ENCODE measurements at places on chromosomes 6 and 20.

- no peak for DNase-seq
Observed at GRCh38 chr6:97081010-97081590, 156.6 kb downstream of the KLHL32 start.

DNA sequence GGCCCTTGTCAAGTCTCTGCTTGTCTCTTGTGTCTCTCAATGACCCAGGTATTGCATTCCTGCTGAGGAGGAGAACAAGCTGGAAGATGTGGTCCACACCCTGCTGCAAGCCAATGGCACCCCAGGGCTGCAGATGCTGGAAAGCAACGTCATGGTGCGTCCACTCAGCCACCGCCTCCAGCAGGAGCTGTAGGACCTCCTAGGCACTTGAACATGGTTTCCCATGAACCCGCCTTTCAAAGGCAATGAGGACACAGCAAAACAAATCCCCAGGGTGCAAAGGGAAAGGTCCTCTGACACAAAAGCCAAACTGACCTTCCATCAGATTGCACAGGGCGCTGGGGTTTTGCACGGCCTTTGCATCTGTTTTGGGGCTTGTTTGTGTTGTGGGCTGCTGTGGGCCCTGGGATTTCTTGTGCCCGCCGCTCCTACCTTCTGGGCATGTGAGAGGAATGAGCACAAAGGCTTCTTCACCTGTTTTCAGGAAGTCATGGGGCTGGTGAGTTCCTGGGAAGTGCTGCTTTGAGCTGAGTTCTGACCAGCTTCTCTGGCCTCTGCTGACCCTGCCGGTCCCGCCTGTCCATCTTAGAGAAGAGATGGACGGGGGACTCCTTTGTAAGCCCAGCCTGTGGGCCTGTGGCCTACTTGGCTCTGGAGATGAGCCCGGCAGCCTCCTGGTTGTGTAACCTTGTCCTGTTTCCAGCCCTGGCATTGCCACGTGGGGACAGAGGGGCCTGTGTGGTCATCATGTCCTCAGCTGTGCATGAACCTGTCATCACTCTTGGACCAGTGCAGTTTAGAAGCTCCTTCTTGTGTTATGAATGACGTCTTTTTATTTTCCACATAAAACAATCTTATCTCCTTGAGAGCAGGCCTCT is 151.3 kb downstream of the DTNBP1 start:
- DNase-seq, result no peak

GRCh38 chr6:157613011-157613522 is 210.0 kb upstream of the SNX9 start:
- no peak for DNase-seq

DNA sequence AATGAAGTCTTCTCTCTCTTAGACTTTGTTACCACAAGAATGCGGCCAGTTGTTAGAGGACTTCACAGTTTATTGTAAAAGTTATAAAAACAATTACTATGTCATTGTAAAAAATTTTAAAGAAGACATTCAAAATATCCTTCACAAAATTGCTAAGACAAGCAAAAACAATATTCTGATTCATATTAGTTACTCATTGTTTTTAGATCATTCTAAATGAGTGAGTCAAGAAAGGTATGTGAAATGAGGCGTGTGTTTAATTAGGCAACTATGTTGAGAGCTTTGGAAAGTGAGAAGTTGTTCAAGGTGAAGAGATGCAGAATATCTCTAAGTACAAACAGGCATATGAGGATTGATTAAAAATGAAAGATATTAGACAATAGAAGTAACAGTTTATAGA is 875.3 kb downstream of the EYS start:
- DNase-seq, result no peak

- no peak for DNase-seq
Observed at GRCh38 chr20:62030834-62031434, 34.7 kb downstream of the TAF4 start.

GRCh38 chr20:47354714-47355488 is 1.6 kb downstream of the ZMYND8 start:
- no peak for DNase-seq

DNA sequence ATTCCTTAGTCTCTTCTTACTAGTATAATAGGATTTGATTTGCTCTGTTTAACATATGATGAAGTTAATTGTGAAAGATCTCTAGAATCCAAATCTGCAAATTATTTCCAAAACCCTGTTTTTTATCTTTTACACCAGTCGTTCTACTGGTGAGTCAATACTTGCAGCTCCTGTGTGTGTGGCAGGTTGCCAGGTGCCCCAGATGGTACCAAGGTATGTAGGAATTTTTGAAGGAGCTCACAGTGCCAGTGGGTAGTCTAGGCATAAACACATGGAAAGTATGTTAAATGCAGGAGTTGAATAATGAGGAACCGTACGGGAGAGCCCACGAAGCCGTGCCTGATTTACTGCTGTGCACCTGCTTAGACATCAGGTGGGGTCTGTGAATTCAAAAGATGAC is 192.2 kb downstream of the FARS2 start:
- no peak for DNase-seq

GRCh38 chr6:98358173-98358572 is 476.2 kb upstream of the POU3F2 start:
- no peak for DNase-seq

GRCh38 chr20:50658804-50659380 is 32.5 kb downstream of the RIPOR3 start:
- DNase-seq, result no peak

- no peak for DNase-seq
Observed at GRCh38 chr6:44228433-44228832, 5.0 kb downstream of the SLC29A1 start.

- no peak for DNase-seq
Observed at GRCh38 chr6:134114918-134115714, 62.7 kb upstream of the SLC2A12 start.

DNA sequence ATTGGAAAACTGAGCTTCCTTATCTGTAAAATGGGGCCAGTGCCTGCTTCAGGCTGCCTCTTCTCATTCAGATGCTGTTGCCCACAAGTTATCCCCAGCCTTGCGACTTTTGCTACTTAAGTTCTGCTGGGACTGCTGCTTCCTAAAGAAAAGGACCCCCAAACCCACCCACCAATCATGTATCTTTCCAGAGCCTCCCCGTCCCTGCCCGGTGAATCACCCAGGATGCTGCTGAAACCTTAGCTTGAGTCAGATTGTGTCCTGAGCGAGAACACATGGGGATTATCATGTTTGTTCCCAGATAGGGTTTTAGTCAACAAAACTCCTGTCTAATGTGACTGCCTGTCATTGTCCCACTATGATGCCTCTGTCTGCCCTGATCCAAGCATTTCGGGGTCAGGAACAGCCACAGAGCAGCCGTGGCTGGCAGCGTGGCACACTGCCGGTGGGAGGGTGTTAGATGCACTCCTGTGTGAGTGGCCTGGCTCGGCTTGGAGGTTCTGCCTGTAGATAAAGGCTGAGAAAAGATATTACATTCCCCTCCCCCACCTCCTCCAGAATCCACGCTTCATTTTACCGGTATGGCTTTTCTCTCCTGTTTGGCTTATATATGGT is 79.9 kb downstream of the TOX2 start:
- no peak for DNase-seq

DNA sequence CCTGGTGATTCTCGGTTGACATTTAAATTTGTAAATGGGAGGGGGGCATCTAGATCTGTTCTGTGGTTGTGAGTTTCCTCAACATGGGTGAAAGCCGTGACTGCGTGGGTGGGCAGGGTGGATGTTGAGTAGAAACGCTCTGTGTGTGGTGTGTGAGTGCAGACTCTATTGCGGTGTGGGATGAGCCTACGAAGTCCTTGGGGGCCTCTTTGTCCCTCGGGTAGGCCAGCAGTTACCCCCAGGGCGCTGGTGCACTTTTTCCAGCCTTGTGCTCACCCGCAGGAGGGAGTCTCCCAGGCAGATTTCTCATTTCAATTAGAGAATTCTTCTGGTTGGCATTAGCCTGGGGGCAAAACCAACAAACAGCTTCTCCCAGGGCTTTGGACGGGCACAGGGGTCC is 10.6 kb downstream of the TOX2 start:
- DNase-seq, result no peak

GRCh38 chr20:4926531-4927156 is 74.7 kb downstream of the SLC23A2 start:
- no peak for DNase-seq
